NCI-H1092 (cell line): ENCODE measurements at places on chromosomes 6 and 20.

DNA sequence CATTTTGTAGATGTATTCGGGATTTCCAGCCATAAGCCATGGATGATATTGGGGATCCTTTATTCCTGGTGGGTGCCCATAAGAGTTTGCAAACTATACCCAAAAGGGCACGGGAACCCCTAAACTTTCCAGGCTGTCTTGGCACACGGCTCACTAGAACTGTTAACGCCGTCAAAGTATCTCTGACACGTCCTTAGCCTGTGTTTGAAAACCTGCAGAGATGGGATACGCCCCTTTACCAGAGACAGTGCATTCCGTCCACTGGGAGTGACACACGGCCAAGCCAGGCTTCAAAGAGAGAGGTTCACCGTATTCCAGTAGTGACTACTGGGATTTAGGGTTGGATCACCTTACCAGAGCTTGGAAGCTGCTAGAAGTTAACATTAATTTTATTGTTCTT lies 95.0 kb downstream of the THBS2 start:
- no peak for DNase-seq

DNA sequence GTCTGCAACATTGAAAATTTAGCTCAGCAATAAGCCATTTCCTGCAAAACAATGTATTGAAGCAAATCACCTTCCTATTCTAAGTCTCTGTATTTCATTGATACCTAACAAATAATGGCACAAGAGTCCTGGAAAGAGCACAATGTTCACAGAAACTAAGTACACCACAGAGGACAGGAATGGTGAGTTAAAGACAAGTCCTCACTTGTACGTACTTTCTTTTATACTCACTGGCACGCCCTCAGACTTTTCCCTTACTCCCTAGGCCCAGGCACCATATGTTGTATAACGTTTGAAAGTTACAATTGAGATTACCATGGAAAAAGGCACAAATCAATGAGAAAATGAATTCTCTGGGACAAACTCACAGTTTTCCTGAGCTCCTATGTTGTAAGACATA lies 683.0 kb upstream of the MANEA start:
- no peak for DNase-seq

GRCh38 chr20:61594198-61594597 lies 342.1 kb downstream of the CDH4 start:
- no peak for DNase-seq

DNA sequence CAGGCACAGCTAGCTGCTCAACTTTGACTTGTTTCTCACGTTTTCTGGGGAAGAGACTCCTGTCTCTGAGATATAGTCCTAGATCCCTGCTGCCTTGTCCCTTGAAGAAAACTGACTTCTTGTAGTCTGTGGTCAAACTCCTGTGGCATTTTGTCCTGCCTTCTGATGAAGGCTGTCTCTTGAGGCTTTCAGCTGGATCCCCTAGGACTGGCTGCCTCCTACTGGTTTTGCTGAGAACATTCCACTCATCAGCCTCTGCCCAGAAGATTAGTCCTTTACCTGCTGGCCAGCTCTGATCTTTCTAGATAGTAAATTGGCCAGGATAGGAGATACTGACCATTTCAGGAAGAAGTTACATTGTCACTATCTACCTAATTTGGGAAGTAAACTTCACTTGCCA lies 71.9 kb upstream of the CNR1 start:
- DNase-seq: no peak

- no peak for DNase-seq
These were observed 66.8 kb downstream of the LMBRD1 start for GRCh38 chr6:69729870-69730449.

- DNase-seq: no peak
These were observed 351.7 kb upstream of the ARID1B start for GRCh38 chr6:156425359-156426020.

GRCh38 chr6:39905640-39905975 lies 28.7 kb downstream of the MOCS1 start:
- DNase-seq: no peak

DNA sequence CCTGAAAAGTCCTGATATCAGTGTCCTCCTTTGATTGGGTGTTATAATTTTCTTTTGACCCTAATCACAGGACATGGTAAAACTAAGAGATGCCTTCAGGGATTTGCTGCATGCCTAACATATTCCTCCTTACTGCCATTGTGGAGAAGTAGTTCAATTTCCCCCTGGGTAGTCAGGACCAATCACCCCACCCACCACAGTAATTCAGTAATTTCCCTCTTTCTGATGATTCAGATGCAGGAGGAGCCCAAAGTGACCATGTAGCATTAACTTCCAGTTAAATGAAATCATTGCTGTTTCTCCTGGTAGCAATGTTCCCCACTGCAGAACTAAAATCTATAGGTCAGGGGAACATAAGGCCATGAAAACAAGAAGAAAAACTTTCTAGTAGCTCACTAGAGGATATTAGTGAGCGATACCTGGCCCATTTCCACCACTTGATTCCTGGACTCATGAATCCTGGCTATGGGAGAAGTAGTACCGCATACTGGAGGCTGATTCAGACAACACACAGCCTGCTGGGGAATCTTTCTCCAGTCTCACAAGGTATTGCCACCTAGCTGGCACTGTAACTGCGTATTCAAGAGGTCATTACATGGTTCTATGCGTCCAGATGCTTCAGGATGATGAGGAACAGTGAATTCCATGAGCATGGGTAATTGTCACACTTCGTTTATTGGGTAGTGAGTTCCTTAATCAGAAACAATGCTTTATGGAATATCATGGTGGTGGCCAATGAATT lies 561.2 kb downstream of the HAO1 start:
- no peak for DNase-seq

DNA sequence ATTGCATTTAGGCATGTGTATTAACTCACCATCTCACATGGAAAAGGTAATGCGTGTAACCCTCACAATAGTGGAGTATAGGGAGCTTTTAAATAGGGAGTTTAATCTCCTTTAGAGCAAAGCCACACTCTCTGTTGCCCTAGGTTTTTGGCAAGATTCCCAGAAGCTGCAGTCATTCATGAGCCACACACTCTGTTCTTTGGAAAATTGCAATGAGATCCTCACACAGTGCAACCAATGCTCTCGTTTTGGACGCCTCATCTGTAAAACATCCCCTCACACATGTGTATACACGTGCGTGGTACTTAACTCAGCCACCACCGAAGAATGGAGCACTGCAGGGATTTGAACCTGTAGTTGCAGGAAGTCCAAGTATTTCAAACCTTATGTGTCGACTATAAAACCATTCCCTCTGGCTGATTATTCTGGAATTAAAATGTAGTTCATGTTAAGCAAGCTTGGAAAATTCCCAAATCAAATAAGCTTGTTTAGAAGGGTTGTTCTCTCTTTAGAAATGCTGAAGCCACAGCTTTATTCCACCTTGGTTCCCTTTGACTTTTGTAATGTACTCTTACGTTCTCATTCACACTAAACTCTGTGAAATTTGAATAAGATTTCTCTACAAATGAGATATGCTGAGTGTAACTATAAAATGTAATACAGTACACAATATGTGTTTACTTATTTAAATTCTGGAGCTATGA lies 489.8 kb upstream of the MANEA start:
- DNase-seq: peak; percentile 92

GRCh38 chr6:79584332-79584731 lies 46.8 kb upstream of the SH3BGRL2 start:
- DNase-seq: no peak

- DNase-seq: no peak
These were observed 931 bp upstream of the MTCL3 start for GRCh38 chr6:127520066-127520465.

GRCh38 chr20:45246109-45246508 lies 8.3 kb downstream of the SLPI start:
- DNase-seq: no peak

DNA sequence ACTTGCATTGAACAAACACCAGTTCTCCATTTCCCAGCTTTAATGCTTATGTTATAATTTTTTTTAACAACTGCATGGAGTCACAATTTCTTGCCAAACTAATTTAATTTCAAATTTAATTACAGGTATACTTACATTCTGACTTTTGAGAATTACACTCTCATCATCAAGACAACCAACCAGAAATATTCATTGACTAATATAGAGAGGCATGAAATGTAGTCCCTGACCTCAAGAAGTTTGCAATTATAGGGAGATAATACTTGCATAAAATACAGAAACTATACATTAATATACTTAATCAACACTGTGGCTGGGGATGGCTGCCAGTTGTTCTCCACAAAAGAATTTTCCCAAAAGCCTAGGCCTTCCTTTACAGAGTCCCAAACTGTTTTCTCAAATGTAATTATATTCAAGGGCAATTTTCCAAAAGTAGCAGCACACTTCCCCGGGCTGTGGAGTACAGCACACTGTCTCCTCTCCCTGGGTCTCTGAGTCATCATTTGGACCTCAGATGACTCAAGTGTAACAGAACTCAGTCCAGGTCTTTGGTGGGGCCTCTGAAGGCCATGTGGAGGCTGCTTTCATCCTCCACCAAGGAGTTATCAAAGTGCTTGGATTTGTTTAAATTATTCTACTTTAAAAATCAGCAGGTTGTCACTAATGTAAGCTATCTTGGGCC lies 114.1 kb downstream of the KIF16B start:
- no peak for DNase-seq

- no peak for DNase-seq
These were observed 45.9 kb downstream of the RIPOR3 start for GRCh38 chr20:50645253-50646068.

DNA sequence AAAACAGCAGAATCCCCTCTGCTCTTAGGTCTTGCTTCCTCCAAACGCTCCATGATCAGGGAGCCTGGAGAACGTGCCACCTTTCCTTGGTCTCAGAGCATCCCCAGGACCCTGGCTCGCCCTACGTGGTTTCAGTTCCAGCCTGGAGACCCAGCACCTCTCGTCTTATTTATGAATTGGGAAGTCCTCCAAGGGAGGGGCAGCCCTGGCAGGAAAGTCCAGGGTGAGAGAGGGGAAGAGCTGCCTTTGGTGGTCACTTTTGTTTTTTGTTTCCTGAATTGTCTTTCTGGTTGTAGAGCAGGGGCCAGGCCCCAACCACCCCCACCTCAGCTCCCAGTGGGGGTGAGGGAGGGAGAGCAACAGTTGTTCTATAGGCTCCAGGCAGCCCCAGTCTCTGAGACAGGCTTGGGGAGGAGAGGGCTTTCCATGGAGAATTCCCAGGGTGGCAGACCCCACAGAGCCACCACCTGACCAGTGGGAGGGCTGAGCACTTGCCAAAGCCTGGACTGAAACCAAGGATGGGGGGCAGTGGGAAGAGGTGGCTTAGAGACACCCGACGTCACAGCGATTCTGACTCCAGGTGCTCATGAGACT lies 88.8 kb downstream of the PRND start:
- no peak for DNase-seq

GRCh38 chr6:99951016-99951805 lies 42.8 kb downstream of the MCHR2 start:
- DNase-seq: no peak

DNA sequence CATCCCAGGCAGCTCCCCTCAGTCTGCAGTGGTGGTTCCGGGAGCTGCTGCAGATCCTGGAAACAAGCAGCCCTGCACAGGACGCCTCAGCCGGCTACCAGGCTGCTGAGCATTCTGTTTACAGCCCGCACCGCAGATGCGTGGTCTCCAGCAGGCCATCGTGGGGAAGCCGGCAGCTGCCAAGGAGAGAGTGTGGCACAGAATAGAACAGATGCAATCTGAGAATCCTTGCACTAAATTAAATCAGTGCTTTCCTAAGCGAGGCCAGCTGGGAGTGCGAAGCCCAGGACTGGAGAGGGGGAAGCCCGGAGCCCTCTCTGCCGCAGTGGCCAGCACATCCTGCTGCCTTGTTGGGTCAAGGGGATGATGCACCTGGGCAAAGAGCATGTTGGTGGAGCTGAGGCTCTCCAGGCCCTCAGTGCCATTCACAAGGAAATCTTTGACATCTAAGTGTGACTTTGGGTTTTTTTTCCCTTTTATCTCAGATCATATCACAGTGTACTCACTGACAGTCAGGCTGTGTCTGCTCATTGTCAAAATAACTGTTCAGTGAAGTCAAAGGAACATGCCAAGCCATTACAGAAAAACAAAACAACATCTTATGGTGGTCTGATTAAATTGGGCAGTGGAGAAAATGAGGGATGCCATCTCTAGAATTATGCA lies 118.1 kb downstream of the SYNDIG1 start:
- DNase-seq: no peak

DNA sequence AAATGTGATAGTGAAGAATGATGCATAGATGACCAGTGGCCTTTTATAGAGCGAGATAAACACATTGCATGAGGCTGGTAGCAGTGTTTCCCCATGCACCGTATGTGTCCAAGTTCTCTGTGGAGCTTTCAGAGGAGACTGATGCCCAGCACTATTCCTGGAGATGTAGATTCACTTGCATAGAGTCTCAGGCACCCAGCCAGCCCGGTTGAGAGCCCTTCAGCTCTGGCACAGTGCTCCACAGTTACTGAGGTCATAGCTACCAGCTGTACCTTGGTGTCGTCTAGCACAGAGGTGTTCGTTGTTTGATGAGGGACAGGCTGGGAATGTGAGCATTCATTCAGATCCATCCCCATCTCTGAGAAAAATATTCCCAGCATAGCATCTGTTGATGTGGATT lies 328.9 kb downstream of the FARS2 start:
- no peak for DNase-seq

DNA sequence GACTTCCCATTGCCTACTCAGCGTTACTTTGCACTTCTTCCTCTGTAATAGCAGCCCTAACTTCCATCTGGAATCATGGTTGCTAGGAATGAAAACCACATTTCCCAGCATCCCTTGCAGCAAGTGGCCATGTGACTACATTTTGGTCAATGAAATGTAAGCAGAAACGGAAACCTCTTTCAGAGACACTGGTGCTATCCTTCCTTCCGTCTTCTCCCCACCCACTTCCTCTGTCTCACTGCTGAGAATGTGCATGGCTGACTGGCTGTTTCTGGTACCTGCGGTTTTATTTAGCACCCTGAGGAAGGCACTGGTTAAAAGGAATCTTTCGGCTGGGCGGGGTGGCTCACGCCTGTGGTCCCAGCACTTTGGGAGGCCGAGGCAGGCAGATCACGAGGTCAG lies 107.4 kb downstream of the SCML4 start:
- DNase-seq: no peak

- DNase-seq: no peak
These were observed 7.4 kb downstream of the TBC1D20 start for GRCh38 chr20:454951-455350.

- no peak for DNase-seq
These were observed 20.0 kb upstream of the GABRR1 start for GRCh38 chr6:89237158-89237557.

DNA sequence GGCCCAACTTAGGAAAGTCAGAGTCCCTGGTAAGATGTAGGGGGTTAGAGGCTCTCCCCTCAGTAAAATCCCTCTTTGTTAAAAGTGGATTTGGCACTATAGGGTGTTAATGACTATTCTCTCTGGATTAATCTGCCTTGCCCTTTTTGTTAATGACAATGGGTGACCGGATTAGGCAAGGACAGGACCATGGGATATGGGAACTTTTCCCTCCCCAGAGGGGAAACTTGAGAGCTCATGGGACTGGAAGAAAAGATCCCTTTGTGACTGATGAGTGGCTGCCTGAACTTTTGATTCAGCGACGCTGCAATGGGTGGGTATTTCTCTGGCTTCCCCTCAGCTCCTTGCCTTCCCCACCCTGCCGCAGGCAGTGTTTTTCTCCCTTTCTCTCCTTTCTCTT lies 12.2 kb upstream of the TAAR9 start:
- DNase-seq: no peak

GRCh38 chr6:107763946-107764345 lies 60.2 kb downstream of the SCML4 start:
- DNase-seq: no peak
